ENCODE measurements at places on chromosomes 2 and 18.

- no peaks in the 10 kb centered on the region for H3K36me3 ChIP-seq
- DNase-seq: peak; percentile 74
Observed at GRCh38 chr2:171999604-172000469, at the start of gene METAP1D. Gene METAP1D (plus strand): TSS chr2:171999953. CDS start chr2:171999970, 17 bp downstream.

DNA sequence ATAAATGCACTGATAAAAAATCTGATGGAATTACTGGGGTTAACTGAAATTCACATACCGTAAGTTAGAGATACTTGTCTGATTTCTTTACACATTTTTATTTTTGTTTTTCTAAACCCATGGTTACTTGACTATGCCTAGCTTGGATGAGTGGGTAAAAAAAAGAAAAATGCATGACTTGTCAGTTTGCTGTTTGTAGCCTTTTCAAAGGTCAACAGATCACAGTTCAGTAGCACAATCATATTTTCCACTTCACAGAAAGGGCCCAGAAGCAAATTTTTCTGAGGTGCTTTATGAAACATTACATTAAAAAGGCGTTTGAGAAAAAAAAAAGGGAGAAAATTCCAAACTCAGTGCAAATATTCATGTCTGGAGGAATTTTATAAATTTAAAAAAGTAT is 16.4 kb downstream of the SLC16A14 start:
- H3K4me1 ChIP-seq: no peaks in the 10 kb centered on the region
- H3K4me3 ChIP-seq: no peak overlapping the region

DNA sequence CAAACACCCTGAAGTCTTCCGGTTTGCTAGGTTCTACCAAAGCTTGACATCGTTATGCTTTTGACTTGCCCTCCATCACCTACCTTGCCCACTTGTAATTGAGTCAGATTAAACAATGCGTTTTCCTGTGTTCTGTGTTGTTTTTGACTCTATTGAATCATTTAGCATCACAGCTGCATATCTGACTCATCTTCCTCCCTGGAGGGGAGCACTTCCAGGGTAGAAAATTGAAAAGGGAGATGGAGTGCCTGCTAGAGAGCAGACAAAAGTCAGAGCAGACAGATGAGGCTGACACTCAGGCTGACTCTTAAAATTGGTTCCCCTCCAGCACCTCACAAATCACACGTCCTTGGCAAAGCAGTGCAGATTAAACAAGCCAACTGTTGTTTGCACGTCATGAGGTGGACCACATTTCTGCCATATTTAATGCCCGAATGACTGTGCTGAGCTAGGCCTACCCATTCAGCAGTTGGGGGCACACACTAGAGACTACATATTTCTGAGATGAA is 2.2 kb downstream of the MPP4 start:
- H3K27ac ChIP-seq: no peak overlapping the region
- peaks cover 9% of the 10 kb centered on the region for H3K4me1 ChIP-seq
- DNase-seq: no peak
- no peaks in the 10 kb centered on the region for H3K36me3 ChIP-seq
- no peaks in the 10 kb centered on the region for H3K27me3 ChIP-seq
- H3K4me3 ChIP-seq: no peak overlapping the region

DNA sequence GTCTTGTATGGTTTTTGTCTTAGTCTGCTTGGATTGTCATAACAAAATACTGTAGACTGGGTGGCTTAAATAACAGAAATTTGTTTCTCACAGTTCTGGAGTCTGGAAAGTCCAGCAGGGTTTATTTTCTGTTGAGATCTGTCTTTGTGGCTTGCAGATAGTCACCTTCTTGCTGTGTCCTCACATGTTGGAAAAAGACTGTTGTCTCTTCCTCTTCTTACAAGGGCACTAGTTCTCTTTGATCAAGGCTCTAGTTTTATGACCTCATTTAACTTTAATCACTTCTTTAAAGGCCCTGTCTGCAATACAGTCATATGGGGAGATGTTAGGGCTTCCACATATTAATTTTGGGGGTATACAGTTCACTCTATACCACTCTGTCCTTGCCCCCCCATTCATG is 56.5 kb downstream of the NBEAL1 start:
- H3K27ac ChIP-seq: no peak overlapping the region
- H3K27me3 ChIP-seq: no peaks in the 10 kb centered on the region
- H3K36me3 ChIP-seq: peaks cover 14% of the 10 kb centered on the region
- peaks cover 4% of the 10 kb centered on the region for H3K4me1 ChIP-seq
- H3K4me3 ChIP-seq: no peak overlapping the region

DNA sequence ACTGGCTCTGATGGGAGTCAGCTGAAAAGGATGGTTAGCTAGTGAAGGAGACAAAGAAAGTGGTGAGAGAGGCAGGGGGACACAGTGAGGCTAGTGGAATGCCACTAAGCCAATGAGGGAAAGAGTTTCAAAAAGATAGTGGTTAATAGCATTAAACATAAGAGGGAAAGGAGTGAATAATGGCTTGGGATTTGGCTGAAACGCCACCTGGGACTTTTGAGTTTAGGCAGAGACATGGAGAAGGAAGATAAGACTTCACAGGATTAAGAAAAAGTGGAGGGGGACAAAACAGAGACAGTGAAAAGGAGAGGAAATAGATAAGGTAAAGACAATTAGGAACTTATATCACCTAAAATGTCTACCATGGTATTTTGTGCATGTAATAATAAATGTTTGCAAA is 6.9 kb downstream of the CD28 start:
- peaks cover 74% of the 10 kb centered on the region for H3K4me1 ChIP-seq
- peaks cover 32% of the 10 kb centered on the region for H3K36me3 ChIP-seq
- peak overlapping the region; percentile 84 for H3K4me3 ChIP-seq
- H3K27me3 ChIP-seq: no peaks in the 10 kb centered on the region

GRCh38 chr18:35059280-35059927 is 18.2 kb downstream of the MAPRE2 start:
- peaks cover 2% of the 10 kb centered on the region for H3K36me3 ChIP-seq
- no peak for DNase-seq
- H3K27me3 ChIP-seq: no peaks in the 10 kb centered on the region
- H3K27ac ChIP-seq: no peak overlapping the region
- H3K4me1 ChIP-seq: peaks cover 50% of the 10 kb centered on the region
- H3K4me3 ChIP-seq: no peak overlapping the region

DNA sequence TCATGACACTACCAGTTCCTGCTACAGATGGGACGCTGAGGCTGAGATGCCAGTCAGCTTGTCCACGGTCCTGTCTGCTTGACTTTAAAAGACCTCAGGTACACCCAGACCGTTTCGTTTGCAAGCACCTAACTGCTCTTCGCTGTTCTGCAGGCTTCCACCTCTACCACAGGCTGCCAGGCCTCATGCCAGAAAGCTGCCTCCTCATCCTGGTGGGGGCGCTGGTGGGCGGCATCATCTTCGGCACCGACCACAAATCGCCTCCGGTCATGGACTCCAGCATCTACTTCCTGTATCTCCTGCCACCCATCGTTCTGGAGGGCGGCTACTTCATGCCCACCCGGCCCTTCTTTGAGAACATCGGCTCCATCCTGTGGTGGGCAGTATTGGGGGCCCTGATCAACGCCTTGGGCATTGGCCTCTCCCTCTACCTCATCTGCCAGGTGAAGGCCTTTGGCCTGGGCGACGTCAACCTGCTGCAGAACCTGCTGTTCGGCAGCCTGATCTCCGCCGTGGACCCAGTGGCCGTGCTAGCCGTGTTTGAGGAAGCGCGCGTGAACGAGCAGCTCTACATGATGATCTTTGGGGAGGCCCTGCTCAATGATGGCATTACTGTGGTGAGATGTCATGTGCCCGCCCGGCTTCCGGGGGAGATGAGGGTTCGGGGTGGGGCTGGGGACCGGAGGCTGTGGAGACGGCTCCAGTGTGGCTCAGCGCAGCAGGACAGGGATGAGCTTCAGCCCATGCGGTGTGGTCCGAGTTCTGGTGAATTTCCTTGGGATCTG is 5.9 kb downstream of the SLC9A4 start:
- H3K4me3 ChIP-seq: no peak overlapping the region
- H3K27ac ChIP-seq: no peak overlapping the region
- peaks cover 4% of the 10 kb centered on the region for H3K36me3 ChIP-seq
- peaks cover 40% of the 10 kb centered on the region for H3K27me3 ChIP-seq
- no peak for DNase-seq

- no peak for DNase-seq
- H3K27me3 ChIP-seq: no peaks in the 10 kb centered on the region
- H3K4me3 ChIP-seq: no peak overlapping the region
- no peak overlapping the region for H3K27ac ChIP-seq
- peaks cover 29% of the 10 kb centered on the region for H3K4me1 ChIP-seq
Observed at GRCh38 chr2:191012845-191013681, 908 bp downstream of the STAT1 start.

GRCh38 chr2:193690572-193690971 is 1495.8 kb upstream of the TMEFF2 start:
- H3K4me1 ChIP-seq: no peaks in the 10 kb centered on the region
- no peak overlapping the region for H3K4me3 ChIP-seq
- no peak overlapping the region for H3K27ac ChIP-seq
- no peak for DNase-seq

GRCh38 chr18:50447102-50447741 is 72.4 kb downstream of the SKA1 start:
- no peak for DNase-seq
- peaks cover 3% of the 10 kb centered on the region for H3K36me3 ChIP-seq
- no peak overlapping the region for H3K27ac ChIP-seq
- H3K27me3 ChIP-seq: peaks cover 32% of the 10 kb centered on the region
- H3K4me1 ChIP-seq: no peaks in the 10 kb centered on the region

DNA sequence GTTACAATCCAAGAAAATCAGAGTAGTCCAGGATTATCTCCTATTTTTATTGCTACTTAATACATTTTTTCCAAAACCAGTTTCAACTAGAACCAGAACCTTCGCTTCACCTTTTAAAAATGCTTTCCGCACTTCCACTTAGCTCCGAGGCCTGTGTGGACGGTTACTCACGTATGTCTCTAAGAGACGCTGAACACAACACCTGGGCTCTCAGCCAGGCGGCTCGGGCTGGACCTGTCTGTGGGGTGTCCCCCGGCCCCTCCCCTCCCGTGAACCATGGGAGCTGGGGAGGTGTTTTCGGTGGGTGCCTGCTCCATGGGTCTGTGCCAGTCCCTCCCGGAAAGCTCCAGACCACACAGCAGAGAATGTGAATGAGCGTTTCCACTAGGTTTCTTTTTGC is 223.8 kb downstream of the GLI2 start:
- DNase-seq: no peak
- no peaks in the 10 kb centered on the region for H3K36me3 ChIP-seq
- H3K4me1 ChIP-seq: peaks cover 3% of the 10 kb centered on the region
- no peak overlapping the region for H3K4me3 ChIP-seq

DNA sequence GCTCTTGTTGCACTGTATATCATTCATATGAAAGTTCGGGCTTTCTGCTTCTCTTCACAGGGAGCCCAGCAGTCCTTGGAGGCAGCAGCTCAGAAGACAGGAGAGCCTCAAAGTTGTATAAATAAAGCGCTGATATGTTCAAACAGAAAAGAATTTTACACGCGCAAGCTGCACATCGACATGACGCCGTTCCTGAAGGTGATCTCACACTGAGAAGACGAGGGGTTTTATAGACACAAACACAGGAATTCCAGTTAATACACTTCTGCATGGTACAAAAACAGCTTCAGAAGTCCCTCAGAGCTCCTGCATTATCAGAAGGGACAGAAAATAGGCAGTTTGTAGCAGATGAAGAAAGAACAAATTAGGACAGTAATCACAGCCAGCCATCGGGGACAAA is 81.6 kb downstream of the KIAA2012 start:
- H3K36me3 ChIP-seq: peaks cover 3% of the 10 kb centered on the region
- H3K4me3 ChIP-seq: no peak overlapping the region
- no peaks in the 10 kb centered on the region for H3K4me1 ChIP-seq
- no peak overlapping the region for H3K27ac ChIP-seq
- H3K27me3 ChIP-seq: peaks cover 50% of the 10 kb centered on the region

DNA sequence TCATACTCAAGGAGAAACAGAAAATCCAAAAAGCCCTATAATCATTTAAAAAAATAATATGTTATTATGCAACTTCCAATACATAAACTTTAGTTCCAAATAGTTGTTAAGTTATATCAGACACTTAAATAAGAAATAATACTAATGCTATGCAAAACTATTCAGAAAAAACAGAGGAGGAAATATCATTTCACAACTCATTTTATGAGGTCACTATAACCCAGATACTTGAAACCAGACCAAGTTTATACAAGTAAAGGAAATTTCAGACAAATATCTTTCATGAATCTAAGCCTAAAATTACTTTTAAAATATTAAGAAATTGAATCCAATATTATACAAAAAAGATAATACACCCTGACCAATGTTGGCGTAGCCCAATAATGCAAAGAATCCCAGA is 260.8 kb downstream of the CD226 start:
- no peak overlapping the region for H3K27ac ChIP-seq
- H3K27me3 ChIP-seq: peaks cover 5% of the 10 kb centered on the region
- H3K4me1 ChIP-seq: peaks cover 6% of the 10 kb centered on the region
- H3K4me3 ChIP-seq: no peak overlapping the region

GRCh38 chr2:226440127-226440918 is 359.3 kb downstream of the IRS1 start:
- peaks cover under 1% of the 10 kb centered on the region for H3K27me3 ChIP-seq
- H3K4me3 ChIP-seq: no peak overlapping the region
- no peaks in the 10 kb centered on the region for H3K36me3 ChIP-seq
- H3K27ac ChIP-seq: no peak overlapping the region
- DNase-seq: no peak

DNA sequence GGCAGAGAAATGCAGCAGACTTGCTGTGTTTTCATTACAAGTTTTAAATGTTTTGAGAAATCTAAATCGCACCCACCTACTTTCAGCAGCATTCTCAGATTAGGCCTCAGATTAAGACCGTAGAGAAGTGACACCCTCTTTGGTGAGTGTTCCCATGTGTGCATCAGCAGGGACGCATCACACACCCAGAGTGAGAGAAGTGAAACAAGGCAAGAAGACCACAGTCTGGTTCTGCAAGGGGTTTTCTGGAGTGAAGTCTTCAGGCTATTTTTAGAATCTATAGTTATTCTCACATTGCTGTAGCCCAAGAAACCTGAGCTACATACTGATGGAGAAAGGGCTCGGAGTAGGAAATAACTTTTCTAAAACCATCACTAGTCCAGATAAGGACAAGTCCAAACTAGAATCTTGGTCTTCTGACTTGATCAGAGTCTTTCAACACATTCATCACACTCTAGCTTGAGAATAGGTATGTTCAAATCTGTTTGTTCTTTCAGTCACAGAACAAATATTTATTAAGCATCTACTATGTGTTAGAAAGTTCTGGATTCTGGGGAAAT is 1216.6 kb upstream of the PIK3C3 start:
- H3K27me3 ChIP-seq: no peaks in the 10 kb centered on the region
- no peaks in the 10 kb centered on the region for H3K36me3 ChIP-seq
- no peak overlapping the region for H3K4me3 ChIP-seq
- no peak overlapping the region for H3K27ac ChIP-seq
- no peak for DNase-seq
- H3K4me1 ChIP-seq: no peaks in the 10 kb centered on the region

DNA sequence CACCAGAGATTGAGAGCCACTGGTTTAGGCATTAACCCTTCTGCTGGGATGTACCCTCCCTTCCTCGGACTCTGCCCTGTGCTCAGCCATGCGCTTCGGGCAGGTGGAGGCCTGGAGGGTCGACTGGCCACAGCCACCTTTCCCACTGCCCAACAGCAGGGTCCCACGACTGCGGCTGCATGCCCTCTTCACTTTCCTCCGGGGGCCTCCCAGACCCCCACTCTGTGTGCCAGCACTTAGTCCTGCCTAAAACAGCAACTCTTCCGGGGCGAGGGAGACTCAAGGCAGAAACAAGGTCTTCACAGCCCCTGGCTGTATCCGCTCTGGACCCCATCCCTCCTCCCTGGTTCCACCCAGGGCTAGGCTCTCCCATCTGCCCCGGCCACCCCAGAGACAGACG is 31.3 kb upstream of the BIN1 start:
- peaks cover 4% of the 10 kb centered on the region for H3K4me1 ChIP-seq
- H3K27ac ChIP-seq: no peak overlapping the region
- DNase-seq: no peak

All from T-helper 17 cell (primary cell).